ENCODE measurements at places on chromosomes 3 and 15.

DNA sequence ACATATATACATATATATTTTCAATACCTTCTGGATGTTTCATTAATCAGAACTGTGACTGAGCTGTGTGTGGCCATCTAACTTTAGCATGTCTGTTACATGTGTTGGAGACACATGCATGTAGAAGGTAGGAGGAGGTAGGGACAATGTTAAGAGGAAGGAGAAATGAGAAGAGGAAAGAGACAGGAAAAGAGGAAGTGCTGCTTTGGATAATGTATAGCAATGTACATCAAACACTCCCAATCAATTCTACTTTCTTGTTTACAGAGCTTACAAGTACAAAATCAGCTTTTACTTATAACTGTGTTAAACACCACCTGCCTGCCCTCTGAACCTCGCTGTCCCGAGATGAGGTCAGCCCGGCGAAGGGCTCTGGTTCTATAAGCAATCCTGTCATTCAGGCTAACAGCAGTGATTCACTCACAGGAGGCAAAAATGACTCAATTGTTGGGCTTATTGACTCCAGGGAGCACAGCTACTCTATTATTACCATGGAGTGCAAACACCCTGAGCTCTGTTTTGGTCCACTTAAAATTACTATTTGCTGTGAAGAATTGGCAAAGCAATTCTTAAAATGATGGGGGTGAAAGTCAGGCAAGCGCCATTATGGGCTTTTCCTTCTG is 188.9 kb downstream of the MEIS2 start:
- no peak for DNase-seq

DNA sequence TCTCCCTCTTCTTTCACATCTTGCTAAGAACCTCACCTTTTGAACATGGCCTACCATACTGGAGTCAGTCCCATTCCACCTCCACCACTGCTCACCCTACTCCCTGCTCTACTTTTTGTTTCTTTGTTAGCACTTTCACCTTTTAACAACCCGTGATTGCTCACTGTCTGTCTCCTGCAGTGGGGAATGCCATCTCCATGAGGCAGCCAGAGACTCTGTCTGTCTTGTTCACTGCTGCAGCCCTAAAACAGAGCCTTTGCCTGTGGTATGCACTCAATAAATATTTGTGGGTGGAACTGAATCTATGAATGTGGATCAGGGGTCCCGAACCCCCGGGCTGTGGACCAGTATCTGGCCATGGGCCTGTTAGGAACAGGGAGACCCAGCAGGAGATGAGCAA is 16.5 kb upstream of the TLE3 start:
- DNase-seq = no peak

- DNase-seq = no peak
Observed at GRCh38 chr15:52004806-52005205, 14.2 kb upstream of the MAPK6 start.

GRCh38 chr3:195809796-195810454 is 1.8 kb downstream of the MUC4 start:
- DNase-seq = no peak

DNA sequence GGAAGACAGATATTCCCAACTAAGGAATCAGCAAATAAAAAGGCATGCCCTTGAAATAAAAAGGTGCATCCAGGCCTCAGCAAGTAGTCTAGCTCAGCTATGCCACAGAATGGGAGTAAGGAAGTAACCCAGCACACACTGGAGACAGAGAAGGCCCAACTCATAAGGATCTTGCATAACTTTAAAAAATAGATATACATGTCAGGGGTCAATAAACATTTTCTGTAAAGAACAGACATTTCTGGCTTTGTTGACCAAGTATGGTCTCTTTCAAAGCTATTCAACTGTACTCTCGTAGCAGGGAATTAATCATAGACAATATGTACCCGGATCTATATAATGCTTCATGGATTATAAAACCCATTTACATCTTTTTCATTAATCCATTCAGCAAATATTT is 449.3 kb downstream of the TAFA4 start:
- no peak for DNase-seq

DNA sequence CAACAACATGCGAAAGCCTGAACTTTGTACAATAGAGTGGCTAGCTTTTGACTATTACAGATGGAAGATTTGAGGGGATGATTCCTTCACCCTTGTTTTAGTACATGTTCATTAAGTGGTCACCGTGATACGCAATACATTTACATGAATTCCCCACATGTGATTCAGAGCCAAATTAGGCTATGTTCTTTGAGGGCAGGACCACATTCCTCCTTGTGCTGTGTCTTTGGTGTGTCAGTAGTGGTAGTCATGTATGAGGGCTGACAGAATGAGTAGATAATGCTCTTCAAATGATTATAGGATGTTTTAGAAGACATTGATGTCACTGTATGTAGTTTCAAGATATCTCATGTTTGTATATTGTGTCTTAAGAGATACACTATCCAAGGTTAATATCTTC is 12.1 kb downstream of the PTPRG start:
- DNase-seq = no peak

DNA sequence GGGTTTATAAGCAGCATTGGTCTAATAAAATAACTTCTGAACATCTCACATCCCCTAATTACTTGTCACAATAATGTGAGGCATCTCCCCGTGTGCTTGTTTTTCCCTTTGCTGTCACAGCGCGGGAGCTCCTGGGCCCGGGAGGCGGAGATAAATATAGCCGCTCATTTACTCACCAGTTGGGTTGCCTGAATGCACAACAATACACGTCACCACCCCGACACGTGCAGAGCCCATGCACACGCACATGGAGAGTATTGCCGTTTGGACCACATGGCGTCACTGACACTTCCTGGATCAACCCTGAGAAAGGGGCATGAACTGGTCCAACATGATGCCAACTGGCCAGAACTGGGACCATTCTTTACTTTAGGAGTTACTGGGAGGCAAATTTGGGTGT is 76.2 kb downstream of the MRPL46 start:
- no peak for DNase-seq

DNA sequence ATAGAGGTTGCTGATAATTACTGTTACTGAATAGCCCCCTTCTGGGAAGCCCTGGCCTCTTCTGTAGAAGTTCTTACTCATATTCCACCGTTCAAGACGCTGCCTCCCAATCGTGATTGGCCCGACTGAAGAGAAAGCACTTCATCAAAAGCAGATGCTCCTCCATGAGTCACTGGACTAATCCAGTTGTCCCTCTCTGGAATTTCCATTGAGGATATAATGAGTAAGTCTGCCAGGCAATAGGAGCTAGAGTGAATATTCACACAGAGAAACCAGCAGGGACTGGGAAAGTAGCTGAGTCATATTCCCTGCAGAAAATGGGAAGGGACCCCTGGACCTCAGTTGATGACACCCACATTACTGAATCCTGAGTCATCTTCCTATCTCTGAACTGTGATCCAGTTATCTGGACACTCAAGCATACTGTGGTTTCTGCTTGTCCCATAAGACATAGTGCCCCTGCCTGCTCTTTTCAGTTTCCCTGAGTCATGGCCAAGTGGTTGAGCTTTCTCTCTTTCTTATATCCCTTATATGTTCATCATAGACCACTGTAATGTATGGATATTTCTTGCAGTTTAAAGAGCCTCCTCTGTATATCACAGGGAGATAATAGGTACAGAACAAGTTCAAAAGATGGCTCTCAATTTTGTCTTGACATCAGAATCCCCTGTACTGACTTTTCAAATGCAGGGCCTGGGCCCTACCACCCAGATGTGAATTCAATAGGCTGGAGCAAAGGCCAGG is 151.2 kb upstream of the CDIN1 start:
- no peak for DNase-seq

- DNase-seq = no peak
Observed at GRCh38 chr3:166013073-166013679, 176.0 kb upstream of the BCHE start.

Measured in ovary (tissue), 10 donors.